ENCODE measurements at places on chromosomes 3 and 15.

DNA sequence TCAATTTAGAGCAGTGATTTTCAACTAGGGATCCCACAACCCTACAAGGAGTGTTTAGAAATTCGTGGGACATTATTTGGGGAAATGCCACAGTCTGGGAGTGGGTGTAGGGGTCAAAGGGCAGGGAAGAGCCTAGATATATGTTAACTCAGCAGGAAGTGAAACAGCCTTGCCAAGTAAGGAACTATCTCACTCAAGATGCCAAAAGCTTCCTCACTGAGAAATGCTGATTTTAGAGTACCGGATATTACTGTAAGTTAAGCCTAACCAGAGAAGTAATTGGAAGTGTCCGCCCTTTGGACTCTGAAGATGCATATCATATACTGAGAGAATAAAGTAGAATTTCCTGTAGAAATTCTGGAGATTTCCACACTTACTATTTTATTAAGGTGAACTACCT is 158.6 kb downstream of the BBX start:
- no peak for DNase-seq

DNA sequence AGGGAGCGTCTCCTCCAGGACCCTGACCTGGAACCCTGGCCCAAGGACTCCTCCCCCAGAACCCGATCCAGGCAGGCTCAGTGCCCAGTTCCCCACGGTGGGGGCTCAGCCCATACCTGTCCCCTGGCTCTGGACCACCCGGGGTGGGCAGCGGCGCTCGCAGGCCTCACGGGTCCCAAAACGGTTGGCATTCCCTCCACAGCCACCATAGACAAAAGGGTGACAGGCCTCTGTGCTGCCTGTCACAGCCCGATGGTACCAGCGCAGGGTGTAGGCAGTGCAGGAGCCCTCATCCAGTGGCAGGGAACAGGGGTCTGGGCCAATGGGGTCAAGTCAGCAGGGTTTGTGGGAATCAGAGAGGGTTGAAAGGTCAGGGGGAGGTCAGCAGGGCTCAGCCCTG is 1.1 kb upstream of the UCN2 start:
- DNase-seq, result no peak

DNA sequence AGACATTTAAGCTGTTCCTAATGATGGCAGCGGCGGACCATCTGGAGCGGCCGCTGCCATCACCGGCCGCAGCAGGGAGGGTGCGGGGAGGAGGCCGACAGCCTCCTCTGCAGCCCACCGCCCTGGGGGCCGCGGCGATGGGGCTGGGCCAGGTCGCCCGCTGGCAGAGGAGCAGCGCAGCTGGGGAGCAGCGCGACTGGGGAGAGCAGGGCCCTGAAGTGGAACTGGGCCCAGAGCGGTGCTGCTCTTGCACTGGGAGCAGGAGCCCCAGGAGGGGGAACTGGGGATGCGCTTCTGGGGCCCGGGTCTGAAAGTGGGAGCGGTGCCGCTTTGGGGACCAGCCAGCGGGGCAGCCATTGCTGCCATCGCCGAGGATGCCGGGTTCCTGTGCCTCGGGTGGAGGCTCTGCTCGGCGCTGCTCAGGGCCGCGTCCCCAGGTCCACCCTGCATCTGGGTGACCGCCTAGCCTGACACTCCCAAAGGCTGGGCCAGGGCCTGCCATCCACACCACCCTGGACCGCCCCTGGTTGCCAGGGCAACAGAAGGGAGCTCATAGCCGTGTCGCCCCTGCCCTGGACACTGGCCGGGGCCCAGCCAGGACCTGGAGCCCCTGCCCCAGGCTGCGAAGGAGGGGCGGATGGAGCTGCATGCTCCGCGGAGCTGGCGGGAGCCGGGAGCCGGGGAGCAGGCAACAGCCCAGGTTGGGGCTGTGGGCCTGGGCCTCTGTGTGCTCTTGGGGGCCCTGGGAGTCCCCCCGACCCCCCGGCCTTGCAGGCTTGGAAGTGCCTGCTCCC is 15.5 kb upstream of the PLA2G4E start:
- no peak for DNase-seq

- no peak for DNase-seq
These were observed 43.9 kb downstream of the GABRA5 start for GRCh38 chr15:26910715-26911114.

GRCh38 chr3:169256027-169256426 is 407.5 kb downstream of the MECOM start:
- no peak for DNase-seq

- no peak for DNase-seq
These were observed 50.5 kb downstream of the CRYGS start for GRCh38 chr3:186493525-186494255.

GRCh38 chr3:172181932-172182586 is 142.7 kb downstream of the FNDC3B start:
- DNase-seq, result no peak

DNA sequence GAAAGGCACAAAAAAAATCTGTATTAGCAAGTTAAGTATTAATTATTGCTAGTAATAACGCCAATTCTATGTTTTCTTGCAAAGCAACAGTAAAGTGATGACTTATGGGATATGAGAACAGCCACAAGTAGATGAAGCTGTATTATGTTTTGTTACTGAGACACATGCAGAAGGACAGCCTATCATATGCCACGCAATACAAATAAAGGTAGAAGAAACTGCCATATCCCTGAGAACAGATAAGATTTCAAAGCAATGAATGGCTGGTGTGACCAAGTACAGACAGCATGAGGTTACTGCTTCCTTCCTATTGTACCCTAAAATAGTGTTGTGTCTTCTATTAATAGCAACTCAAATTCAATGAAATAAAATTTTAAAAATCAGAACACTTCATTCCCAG is 26.7 kb downstream of the STAG1 start:
- no peak for DNase-seq

GRCh38 chr15:71743861-71744382 is 66.4 kb upstream of the NR2E3 start:
- peak; percentile 45 for DNase-seq

DNA sequence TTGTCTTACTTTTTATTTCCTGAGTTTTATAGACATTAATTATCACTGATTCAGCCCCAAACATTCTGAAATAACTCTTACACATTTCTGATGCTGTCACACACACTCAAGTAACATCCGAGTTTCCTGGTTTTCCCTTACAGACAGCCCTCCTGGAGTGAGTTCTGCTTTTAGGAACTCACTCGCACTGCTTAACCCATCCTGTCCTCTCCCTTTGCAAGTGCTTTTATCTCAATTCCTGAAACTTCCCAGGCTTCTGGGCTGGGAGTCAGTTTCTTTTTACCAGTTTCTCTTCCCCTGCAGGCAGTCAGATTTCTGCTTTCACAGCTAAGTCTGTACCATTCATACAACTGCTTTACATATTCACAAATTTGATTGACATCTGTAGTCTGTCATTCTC is 15.6 kb upstream of the SH3GL3 start:
- no peak for DNase-seq

GRCh38 chr3:69249001-69249400 is 126.6 kb upstream of the LMOD3 start:
- no peak for DNase-seq

DNA sequence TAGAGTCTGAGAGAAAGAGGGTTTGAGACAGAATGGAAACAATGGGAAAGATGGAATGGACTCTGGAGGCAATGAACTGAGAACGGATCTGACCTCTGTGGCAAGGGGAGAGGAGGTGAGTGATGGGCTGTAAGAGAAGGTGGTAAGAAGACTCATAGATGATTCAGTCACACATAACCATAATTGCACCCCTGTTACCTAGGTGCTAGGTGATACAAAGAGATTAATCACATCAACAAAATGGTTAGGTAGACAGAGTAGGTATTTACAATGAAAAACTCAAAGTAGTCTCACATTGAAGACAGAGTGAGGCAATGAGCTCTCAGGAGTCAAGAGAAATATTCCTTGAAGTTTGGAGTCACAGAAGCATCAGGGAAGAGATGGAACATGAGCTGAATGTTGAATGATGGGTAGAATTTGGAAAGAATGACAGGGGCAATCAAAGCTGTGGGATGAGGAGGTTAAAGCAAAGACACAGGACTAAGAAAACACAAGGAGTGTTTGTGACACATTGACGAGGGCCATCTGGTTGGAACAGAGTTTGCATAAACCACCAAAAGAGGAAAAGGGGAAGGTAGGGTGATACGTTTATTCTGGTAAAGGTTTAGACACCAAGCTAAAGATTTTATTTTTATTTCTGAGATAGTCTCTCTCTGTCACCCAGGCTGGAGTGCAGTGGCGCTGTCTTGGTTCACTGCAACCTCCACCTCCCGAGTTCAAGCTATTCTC is 32.7 kb downstream of the MME start:
- DNase-seq, result no peak

DNA sequence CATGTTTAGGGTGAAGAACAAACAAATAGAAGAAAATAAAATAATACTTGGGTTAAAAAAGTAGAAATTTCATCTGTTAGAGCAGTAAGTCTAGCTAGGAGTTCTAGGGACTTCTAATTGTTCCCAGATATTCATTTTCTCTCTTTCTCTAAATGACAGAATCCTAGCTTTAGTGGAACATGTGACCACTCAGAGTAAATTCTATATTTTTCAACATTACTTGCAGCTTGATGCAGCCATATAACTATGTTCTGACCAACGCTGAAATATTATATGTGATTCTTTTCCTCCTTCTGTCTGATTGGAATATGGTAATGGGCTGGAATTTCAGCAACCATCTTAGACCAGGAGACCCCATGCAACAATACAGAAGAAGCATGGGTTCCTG is 8.1 kb downstream of the PTX3 start:
- DNase-seq, result no peak

DNA sequence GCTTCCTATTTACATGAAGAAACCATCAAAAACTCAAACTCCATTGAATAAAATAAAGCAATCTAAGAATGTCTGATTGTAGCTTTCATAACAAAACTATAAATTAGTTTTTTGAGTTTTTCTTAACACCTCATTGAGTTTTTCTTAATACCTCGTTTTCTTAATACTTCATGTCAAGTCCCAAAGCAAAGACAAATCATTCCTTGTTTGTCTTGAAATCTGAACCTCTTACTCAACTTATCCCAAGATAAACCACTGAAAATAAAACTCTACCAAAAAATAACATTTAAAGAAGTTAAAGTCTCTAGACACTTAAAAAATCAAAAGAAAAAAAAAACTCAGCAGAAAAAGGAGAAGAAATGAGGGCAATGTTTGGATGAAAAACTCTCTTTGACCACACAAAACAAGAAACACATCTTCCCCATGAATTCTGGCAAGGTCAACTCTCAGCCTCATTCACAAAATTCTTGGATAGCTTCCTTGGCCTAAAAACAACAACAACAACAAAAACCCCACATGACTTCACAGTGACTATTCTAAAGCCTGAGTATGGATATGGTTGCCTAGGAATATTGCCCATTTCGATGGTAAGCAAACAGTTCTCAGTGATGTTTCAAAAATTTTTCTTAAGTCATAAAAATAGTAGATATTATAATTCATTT is 38.2 kb downstream of the TMCC1 start:
- DNase-seq, result no peak

DNA sequence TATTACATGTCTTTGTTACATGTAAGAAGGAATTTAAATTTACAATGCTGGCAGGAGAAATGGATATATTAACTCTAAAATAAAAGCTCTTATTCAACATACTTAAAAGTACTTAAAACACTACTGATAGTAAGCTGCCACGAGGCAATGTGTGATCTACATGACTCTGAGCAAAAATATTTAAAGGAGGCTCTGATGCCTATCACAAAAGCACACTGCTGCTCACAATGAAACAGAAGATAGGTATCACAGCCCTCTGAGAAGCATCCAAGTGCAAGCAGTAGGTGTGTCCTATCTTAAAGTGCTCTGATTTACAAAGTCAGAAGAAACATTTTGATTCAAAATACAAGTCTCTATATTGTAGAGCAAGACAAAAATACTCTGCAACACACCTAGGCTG is 371.2 kb upstream of the WNT5A start:
- DNase-seq, result no peak

GRCh38 chr15:33756961-33757360 is 211.3 kb upstream of the CHRM5 start:
- DNase-seq, result no peak

DNA sequence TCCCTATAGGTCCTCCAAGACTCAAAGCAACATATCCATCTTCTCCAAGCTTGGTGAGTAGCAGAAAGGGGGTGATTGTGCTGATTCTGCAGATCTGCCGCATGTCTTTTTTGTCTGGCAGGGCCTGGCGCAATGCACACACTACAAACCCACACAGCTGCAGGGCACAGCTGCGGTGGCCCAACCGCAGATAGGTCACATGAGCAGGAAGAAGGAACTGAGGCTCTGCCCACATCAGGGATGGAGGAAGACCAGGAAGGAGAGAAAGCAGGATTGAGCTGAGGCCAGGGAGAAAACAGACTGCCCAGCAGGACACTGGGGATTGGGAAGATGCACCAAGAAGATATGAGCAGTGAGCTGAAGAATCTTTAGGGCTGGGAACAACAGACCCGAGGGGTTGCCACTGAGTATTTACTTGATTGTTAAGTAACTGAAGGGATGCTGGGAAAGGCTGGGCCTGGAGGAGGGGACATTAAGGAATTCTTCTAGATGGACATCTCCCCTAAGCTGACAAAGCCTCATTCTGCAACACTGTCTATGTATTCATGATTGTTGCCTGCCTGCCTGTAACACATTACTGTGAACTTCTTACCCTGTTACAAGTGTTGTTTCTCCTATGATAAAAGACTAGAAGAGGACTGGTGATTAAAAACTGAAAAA is 126.7 kb downstream of the MYLK start:
- DNase-seq, result no peak

DNA sequence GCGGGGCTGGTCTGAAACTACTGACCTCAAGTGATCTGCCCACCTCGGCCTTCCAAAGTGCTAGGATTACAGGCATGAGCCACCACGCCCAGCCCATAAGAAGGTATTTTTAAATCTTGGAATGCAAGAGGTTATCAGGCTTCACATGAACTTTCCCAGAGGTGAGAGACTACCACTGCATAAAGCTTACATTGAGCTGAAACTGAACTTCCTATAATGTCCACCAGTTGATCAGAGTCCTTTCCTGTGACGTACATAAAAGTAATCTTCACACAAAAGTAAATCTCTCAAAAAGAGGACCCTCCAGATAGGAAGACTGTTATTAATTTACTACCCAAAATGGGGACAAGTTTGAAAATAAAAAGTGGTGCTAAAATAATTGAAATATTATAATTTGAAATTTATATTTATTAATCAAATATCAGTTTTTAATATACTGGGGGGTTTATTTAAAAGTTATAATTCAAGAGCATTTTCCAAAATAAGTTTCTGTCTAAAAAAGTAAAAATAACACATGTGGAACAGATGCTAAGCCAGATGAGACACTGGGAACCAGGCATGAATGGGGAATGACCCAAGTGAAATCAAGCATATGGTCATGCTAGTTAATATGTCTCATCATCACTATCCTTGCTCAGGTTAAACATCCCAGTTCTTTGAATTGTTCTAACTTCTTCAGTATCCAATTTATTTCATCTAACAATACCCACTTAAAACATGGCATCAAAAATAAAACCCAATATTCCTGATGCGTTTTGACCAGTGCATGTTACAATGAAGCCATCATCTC is 269.9 kb upstream of the UBE2E2 start:
- no peak for DNase-seq

GRCh38 chr3:156311431-156311830 is 191.1 kb downstream of the KCNAB1 start:
- no peak for DNase-seq

GRCh38 chr3:153130312-153130977 is 31.6 kb upstream of the RAP2B start:
- DNase-seq, result no peak
